ENCODE measurements at places on chromosomes 3 and 15. TPM values are rescaled to one million over a fixed set of nuclear protein-coding genes. Genes with fewer than 3 reads are reported as not detected.
A peak's percentile ranks its signal among the peaks of the same experiment; 100 is the strongest.

Gene KIF15
- total RNA-seq: 1.1 TPM

Gene TM4SF4
- total RNA-seq: 17.1 TPM

Gene CHRFAM7A
- 0.82 TPM for total RNA-seq

- no peak for DNase-seq
Measured at GRCh38 chr3:63968612-63969350, 54.5 kb downstream of the PSMD6 start.

GRCh38 chr3:65967451-65967850 is 71.3 kb downstream of the MAGI1 start:
- DNase-seq: no peak

- DNase-seq: peak; percentile 80
Measured at GRCh38 chr15:60945196-60945595, 283.9 kb downstream of the RORA start.

GRCh38 chr3:185207931-185208746 is 45.7 kb downstream of the EHHADH start:
- no peak for DNase-seq

Gene C3orf49
- total RNA-seq: not detected

All from sigmoid colon (tissue), 7 donors.